ENCODE measurements at places on chromosomes 16 and 17.

DNA sequence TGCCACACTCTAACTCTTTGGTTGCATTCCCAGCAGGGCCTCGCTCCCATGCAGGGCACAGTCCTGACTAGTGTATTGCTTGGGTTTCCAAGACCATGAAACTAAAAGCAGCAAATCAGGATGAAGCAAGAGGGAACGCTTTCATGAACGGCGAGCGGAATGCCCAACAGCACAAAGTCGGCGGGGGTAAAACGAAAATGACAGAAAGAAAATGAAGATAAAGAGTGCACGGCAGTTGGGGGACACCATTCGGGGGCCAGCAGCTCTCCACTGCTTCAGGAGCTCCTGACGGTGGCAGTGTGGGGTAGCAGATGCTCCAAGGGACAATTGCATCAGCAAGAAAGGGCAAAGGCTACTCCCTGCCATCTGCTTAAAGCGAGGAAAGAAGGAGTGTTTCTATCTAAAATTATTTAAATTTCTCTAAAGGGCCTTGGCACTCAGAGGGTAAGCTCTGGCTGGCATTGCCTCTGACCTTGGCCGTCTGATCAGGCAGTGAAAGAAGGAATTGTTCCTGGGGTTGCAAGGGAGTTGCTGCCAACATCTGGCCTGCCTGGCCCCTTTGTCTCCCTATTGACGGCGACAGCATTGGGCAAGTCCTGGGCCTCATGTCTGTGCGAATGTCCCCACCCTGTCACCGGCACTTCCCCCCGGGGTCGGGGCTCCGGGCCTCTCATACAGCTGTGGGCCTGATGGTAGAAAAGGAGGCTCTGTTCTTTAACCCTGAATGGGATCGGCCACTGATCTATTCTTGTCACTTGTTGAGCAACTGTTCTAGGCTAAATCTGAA, 138.2 kb downstream of the CMIP start:
- no peak for DNase-seq

DNA sequence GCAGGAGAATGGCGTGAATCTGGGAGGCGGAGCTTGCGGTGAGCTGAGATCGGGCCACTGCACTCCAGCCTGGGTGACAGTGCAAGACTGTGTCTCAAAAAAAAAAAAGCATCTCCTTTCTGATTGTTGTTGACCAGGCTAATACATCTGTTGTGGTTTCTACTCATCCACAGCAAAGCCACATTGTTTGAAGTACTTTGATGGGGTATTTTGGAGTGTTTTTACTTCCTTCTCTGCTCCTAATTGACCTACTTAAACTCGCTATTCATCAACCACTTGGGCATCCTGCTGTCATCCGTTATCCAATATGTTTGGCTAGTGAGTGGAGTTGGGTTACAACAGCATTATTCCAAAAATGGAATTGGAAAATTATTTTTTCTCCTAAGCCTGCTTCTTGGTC, 3.5 kb upstream of the CDC27 start:
- DNase-seq: no peak

DNA sequence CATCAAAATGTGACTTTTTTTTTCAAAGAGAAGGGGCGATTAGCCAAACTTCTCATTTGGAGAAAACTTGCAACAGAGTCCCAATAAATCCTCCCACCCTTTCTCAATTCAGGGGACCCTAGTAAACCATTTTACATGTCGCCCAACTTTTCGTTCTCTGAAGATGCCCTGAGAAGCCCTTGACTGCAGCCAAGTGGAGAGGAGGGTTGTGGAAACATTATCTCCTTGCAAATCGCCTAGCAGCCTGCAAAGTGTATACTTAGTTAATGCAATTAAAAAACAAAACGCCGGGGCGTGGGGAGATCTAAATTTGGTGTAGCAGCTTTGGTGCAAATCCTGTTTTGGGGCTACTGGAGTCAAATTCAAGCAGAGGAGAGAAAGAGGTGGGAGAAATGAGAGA, 1.2 kb upstream of the SHISA9 start:
- DNase-seq: no peak

DNA sequence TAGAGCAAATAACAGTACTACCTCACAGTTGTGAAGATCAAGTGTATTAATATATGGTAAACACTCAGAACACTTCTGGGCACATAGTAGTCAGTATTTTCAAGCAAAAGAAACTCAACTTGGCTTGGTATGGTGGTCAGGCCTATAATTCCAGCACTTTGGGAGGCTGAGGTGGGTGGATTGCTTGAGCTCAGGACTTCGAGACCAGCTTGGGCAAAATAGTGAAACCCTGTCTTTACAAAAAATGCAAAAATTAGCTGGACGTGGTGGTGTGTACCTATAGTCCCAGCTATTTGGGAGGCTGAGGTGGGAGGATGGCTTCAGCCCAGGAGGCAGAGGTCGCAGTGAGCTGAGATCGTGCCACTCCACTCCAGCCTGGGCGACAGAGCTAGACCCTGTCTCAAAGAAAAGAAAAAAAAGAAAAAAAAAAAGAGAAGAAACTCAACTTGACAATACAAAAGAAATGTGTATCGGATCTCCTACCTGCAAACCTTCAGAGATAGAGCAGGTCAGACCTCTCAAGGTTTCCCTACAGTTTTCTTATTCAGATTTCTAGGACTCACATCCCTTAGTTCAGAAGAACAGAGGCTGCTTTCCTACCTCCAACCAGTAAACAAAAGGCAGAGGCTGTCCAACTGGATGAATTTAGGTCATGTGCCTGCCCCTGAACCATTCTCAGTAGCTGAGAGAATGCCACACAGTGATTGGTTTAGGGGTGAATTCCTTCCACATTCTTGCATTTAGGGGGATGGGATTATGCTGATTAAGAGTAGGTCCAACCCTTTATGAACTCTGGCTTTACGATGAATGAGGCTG, 1.7 kb upstream of the KPNA2 start:
- no peak for DNase-seq

GRCh38 chr17:68176718-68177117, 71.1 kb upstream of the AMZ2 start:
- no peak for DNase-seq

GRCh38 chr16:55326261-55327092, 2.5 kb downstream of the IRX6 start:
- DNase-seq: no peak

- no peak for DNase-seq
These were observed 7.8 kb downstream of the PIGS start for GRCh38 chr17:28563475-28563874.

- no peak for DNase-seq
These were observed 207.7 kb upstream of the CHMP6 start for GRCh38 chr17:80783971-80784370.

DNA sequence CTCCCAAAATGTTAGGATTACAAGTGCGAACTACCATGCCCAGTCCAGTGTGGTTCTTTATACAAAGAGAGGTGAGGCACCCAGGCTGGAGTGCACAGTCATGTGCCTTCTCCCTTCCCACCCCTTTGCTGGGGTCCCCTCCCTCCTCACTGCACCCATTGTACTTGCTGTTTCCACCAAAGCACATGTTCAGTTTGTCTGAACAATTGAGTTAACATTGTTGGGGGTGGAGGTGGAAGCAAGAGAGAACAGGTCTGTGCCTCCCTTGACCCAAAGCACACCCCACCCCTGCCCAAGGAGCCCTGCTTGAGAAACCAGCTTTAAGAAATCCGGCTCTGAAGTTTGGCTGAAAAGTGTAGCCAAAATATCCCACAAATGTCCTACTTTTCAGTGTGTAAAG, 142.3 kb upstream of the CDH5 start:
- no peak for DNase-seq

GRCh38 chr17:55384643-55385232, 36.9 kb downstream of the MMD start:
- DNase-seq: no peak

- DNase-seq: no peak
These were observed 9.1 kb downstream of the TOM1L2 start for GRCh38 chr17:17963066-17963465.

- DNase-seq: no peak
These were observed 11.0 kb downstream of the P3H4 start for GRCh38 chr17:41800601-41801373.

DNA sequence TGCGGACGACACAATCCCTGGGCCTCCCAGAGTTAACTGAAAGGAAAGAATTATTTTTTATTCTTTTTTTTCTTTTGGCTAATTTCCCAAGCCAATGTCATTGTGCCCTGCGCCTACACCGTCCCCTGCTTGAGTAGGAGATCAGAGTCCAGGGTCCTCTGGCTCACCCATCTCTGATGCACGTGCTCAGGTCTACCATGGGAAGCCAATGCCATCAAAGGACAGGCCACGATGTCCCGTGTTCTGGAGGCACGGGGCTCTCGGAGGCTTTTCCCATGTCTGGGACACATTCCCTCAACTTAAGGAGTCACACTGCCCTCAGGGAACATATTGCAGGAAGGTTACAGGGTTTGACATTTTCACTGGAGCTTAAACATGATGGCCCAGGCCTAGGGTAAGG, 123.7 kb downstream of the SLC39A11 start:
- no peak for DNase-seq

DNA sequence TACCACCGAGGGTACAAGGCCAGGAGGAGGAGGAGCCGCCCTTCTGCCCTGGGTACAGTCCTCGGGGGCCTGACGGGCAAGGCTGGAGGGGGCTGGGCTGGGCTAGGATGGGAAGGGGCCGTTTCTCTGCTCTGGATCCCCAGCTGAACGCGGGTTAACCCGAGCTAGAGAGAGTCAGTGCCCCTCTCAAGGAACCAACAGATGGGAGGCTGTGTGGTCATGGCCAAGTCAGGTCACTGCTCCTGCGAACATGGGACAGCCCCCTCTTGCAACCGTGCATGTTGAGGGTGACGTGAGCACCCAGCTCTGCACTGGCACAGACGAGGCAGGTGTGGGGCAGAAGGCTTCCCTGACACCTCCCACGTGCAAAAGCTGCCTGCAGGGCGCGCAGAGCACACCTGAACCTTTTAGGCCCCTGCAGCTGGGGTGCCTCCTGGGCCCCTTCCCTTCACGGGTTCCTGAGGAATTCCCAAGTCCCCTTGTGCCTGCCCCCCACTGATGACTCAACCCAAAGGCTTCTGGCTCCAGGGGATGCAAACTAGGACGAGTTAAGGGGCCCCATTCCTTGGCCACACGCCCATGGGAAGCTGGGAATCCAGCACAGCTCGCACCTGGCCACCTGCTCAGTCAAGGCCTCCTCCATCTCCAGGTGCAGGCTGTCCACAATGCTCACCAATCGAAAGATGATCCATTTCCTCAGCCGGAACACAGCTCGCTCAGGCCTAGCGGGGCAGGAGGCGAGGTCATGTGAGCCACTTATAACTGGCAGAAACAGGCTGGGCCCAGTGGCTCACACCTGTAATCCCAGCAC, 6.3 kb downstream of the MYBBP1A start:
- no peak for DNase-seq

DNA sequence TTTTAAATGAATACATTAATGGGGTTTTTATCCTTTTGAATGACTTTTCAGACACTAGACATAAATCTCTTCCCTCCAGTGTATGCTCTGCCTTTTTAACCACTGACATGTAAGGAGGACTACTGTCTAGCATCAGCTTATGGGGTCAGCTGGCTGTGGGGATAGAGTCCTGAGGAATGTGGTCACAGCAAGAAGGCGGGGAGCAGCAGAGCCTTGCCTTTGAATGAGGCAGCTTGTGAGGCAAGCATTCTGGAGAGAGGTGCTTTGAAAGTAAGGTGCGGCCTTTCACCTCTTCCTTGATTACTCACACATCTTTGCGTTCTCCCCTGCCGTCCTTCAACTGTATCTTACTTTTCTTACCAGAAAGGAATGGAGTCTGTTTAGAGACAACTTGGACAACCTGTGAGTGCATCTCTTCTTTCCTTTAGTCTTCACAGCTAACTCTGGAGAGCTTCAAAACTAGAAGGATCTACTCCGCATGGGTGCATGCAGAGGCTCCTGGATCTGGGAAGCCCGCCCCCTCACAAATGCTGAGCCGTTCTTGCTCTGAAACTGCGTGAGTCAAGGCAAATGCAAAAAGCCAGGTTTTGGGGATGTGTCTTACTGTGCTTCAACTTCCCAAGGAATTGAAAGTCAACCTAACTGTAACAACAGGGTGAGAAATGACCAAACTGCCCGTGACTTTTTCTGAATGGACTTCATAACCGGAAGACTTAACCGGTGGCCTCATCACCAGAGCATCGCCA, 49.9 kb downstream of the ADCY7 start:
- no peak for DNase-seq

- DNase-seq: no peak
These were observed 8.8 kb upstream of the GFAP start for GRCh38 chr17:44924107-44924544.

DNA sequence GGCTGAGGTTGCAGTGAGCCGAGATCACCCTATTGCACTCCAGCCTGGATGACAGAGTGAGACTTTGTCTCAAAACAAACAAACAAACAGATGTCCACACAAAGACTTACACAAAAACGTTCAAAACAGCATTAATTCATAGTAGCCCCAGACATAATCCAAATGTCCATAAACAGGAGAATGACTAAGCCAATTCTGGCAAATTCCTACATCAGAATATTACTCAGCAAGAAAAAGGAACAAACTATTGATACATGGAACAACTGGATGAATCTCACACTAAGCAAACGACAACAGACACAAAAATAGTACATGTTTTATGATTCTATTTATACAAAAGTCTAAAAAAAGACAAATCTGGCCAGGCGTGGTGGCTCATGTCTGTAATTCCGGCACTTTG, 10.8 kb upstream of the KPNB1 start:
- no peak for DNase-seq

GRCh38 chr17:12554251-12554650, 111.4 kb upstream of the MYOCD start:
- DNase-seq: no peak

DNA sequence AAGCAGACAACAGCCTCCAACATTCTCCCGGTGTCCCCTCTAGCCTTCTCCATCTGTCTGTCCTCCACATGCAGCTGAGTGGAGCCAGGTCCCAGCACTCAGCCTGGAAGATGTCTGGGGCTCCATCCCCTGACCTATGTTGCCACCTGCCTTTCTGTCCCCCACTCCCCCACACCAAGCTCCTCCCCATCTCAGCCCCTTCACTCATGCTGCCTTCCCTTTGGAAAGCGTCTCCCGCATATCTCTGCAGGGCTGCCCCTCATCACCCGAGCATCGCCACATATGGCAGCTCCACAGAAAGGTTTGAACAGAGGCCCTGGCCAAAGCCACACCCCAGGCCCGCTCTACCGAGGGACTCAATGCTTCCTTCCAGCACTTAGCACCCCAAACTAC, 24.2 kb downstream of the NSMCE1 start:
- DNase-seq: no peak

DNA sequence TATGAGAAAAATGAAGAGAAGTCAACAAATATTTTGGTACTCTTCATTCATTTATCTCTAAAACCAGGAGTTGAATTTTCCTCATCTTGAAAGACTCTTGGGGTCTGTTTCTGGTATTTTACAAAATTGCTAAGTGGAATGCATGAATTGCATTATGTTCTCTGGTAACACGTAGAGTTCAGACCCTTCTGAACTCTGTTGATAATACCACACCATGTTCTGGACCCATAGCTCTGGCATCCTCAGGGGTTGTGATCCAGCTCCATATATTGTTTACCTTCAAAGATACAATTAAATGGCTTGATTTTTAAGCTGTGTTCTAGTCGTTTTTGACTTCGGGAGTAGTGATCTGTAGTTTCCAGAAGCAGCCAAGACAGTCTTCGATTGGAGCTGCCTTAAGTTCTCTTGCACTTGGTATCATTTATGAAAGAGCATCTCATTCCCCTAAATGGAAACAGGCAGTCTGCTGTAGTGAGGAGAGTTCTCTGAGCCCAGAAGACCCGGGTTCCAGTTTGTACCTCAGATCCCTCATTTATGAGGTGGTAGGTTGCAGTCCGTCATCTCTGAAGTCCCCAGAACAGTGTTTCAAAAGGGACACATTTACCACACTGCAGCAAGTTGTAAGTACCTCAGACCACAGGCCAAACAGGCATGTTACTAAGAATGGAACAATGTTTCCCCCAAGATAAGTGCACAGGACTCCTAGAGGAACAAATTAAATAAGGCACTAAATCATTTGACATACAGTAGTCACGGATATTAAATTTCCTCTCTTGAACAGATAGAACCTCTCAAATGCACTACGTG, 9.6 kb downstream of the PSMD7 start:
- DNase-seq: no peak

Measured in activated naive CD4-positive, alpha-beta T cell (primary cell).